ENCODE measurements at places on chromosomes 7 and 10.

DNA sequence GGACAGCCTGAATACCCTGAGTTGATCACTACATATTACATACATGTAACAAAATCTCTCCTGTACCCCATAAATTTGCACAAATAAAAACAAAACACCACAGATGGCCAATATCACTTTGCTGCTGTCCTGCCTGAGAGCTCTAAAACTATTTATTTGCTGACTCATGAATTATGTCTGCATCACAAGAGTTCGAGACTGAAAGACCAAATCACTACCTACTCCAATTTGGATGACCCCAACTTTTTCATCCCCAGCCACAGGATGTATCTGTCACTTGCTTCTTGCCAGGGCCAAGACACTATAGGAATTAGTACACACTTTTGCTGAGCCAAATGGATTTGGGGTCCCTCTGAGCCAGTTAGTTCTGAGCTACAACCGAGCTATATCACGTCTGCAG is 409.7 kb upstream of the NFE2L3 start:
- no peak for DNase-seq

DNA sequence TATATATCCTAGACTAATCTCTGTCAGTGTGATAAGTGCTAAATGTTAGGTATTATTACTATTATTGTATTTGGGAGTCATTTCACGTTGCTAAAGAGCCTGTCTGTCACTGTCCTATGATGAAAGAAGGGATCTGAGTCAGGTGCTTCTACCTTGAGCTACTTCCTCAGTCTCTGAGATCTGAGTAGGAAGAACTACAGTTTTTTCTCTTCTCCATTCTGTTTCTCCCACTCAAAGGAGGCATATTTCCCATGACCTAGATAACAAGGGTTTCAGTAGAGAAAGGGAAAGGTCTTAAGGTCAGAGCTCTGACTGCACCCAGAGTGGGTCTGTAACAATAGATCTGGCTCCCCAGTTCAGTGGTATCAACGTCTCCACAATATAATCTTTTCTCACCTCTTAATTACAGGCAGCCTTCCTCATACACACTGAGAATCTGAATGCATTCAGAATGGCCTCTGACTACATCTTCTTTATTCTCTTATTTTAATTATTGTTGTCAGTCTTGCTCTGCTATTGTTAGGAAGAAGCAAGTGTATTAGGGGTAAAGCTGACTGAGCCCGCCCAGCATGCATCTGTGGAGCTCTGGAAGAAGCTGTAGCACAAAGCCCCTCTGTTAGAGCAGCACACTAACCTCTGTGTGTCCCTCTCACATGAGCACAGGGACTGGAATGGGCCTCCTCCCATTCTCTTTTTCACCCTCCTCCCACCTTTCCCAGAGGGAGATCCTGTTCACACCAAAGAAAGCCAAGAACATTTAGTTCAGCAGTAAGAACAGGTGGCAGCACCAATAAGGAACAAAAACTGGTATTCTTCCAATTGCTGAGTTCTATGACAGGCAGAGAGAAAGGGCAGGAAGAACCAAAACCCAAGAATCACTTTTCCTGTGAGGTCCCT is 38.1 kb downstream of the USP54 start:
- no peak for DNase-seq

GRCh38 chr10:105025092-105025491 is 384.0 kb downstream of the SORCS3 start:
- no peak for DNase-seq

DNA sequence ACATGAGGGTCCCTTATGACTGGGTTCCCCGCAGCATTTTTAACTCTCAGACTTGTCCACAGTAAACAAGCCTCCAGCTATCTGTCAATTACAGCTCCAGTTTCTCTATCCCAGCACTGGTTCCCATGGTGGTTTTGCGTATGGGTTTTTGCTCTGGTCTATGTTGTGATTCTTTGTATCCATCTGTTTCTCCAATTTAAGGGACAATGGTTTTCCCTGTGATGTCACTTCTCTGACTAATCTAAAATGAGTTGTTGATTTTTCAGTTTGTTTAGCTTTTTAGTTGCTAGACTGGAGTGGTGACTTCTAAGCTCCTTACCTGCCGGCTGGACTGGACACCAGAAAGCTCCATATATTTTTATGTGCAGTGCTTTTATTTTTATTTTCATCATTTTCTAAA is 303.7 kb downstream of the INHBA start:
- no peak for DNase-seq

DNA sequence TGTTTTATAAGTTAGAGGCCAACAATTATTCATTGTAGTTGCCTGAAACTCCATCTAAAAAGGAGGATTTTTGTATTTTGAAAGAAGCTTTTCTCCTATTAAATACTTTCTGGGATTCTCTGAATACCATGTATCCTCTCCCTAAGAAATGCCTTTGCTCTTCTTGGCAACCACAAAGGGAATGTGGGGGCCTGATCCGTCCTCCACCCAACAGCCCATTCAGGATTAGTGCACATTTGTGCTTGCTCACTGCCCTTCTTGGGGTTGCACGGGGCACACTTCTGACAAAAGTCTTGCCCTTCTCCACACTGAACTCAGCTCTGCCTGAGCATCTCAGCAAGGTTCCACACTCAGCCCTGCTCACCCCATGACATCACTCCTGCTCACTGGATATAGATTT is 194.2 kb downstream of the SLC25A13 start:
- no peak for DNase-seq

GRCh38 chr7:513521-514166 is 6.0 kb downstream of the PDGFA start:
- DNase-seq = no peak

GRCh38 chr7:31688372-31688771 is 1.4 kb downstream of the PPP1R17 start:
- DNase-seq = no peak

- peak; percentile 56 for DNase-seq
Measured at GRCh38 chr7:5699467-5700384, 81.7 kb downstream of the RNF216 start.
